Mammary epithelial cell (primary cell): ENCODE measurements at places on chromosomes 1 and 21.

DNA sequence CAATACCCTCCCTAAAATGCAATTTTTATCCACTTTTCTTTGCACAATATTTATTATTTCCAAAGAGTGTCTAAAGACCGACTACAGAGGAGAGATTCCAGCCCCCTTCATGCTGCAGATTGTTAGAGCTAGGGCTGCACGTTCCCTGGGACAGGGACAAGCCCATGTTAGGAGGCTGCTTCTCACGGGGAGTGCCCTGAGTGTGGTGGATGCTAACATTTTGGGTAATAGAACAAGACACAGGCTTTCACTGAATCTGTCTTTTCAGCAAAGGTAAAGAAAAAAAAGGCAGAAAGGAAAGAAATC is 125.4 kb downstream of the RIPK4 start:
- no peak for DNase-seq

DNA sequence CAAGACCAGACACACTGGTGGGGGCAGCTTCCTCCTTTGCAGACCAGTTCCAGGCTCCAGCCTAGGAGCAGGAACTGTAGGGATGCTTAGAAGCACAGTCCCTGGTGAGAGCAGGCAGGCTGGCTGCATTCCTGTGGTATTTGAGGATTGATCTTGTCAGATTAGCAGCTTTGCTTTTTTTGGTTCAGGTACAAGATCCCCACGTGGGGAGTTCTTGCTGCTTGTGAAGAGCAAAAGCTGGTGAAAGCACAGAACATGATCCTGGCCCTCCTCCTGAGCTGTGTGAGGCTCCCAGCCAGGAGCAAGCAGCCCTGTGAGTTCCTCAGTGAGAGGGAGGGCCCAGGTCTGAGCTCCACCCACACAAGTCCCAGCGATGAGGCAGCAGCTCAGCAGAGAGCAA is 75.3 kb upstream of the ARTN start:
- peak; percentile 99 for DNase-seq

DNA sequence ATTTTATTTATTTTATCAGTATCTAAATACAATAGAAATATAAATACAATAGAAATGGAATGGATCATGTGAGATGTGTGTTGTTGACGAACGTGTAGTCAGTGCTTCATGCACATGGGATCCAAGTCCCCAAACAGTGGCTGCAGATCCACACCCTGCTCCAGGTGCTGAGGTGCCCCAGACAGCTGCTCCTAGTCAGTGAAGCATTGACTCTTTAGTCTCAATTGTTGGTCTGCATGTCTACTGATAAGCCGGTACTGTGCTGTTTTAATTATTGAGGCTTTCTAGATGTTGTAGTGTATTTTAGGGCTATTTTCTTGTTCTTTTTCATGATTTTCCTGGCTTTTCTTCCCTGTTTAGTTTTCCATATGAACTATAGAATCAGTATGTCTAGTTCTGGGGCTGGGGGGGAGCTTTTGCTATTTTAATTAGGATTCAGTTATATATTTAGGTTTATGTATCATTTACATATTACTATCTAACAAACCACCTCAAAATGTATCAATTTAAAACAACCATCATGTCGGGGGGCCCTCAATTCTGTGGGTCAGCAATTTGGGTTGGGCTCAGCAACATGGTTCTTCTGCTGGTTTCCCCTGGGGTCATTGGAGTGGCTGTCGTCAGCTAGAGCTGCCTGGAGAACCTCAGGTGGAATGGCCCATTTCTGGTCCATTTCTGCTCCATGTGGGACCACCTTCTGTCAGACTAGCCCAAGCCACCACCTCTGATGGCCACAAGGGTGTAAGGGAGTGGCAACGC is 63.2 kb upstream of the TRAPPC10 start:
- DNase-seq, result no peak

GRCh38 chr1:187054862-187055757 is 226.4 kb downstream of the PLA2G4A start:
- DNase-seq, result no peak

- DNase-seq, result peak; percentile 68
These were observed 14.1 kb upstream of the HMGCS2 start for GRCh38 chr1:119782631-119783325.
